Stimulated activated CD4-positive, alpha-beta T cell treated with anti-CD3 and anti-CD28 coated beads, Interleukin-4, amount 100 ng/mL, for 4 hours (primary cell): ENCODE measurements at places on chromosomes 12 and 14.

GRCh38 chr14:86897704-86898513 is 1095.1 kb downstream of the GALC start:
- DNase-seq: no peak

DNA sequence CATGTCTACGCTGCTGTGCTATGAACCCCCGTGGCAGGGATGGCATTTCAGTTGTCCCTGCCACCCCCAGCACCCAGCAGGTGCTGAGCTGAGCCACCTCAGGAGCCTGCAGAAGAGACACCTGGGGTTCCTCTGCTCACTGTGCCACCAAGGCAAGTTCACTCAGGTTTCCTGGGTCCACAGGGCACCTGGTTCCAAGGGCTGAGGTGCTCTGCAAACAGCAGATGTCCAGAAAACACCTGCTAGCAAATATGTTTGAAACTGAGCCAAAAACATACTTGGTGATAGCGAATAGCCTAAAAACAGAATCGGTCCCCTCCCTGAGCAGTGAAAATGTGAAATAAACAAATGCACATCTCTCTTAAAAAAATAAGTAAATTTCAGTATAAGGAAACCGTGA is 35.6 kb upstream of the GPR68 start:
- DNase-seq: no peak

GRCh38 chr12:71730936-71731335 is 23.7 kb upstream of the RAB21 start:
- DNase-seq: no peak

GRCh38 chr12:121404734-121405133 is 4.8 kb downstream of the RNF34 start:
- no peak for DNase-seq

DNA sequence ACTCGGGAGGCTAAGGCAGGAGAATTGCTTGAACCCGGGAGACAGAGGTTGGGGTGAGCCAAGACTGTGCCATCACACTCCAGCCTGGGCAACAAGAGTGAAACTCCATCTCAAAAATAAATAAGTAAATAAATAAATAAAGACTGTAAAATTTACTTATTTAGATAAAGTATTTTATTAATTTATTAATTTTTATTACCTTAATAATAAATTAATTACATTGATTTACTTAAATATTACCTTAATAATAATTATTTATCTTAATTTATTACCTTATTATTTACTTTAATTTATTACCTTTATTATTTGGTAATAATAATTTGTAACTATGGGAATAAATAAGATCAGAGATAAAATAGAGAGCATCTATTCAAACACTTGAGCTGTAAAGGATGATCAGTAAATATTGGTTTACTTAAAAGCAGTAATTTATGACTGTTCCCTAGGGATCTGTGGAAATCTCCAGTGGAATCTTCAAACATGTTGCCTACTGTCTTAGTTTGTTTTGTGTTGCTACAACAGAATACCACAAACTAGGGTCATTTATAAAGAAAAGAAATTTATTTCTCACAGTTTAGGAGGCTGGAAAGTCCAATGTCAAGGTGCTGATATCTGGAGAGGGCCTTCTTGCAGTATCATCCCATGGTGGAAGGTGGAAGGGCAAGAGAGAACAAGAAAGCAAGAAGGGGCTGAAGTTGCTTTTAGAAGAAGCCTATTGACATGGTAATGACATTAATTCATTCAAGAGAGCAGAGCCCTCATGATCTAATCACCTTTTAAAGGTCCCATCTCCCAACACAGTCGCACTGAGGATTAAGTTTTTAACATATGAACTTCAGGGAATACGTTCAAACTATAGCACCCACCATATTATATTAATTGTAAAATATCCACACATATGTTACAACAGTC is 37.1 kb downstream of the SOCS2 start:
- DNase-seq: no peak

DNA sequence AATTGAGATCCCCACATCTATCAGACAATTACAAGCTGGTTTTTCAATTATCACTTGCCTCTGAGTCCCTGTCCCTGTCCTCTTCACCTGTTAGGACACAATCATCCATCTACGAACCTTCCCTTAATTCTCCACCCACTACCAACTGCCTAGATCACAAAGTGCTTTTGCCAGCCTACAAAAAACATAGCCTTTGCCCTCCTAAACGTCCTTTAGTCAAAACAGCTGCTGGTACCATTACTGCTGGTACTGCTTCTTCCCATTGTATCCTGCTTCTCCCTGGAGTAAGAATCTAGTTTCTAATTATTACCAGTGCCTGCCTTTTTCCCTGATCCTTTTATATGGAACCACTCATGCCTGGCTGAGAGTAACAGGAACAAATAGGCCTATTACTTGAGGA is 82.1 kb downstream of the CPNE8 start:
- DNase-seq: no peak

GRCh38 chr12:48424644-48425043 is 47.7 kb upstream of the ANP32D start:
- DNase-seq: no peak

DNA sequence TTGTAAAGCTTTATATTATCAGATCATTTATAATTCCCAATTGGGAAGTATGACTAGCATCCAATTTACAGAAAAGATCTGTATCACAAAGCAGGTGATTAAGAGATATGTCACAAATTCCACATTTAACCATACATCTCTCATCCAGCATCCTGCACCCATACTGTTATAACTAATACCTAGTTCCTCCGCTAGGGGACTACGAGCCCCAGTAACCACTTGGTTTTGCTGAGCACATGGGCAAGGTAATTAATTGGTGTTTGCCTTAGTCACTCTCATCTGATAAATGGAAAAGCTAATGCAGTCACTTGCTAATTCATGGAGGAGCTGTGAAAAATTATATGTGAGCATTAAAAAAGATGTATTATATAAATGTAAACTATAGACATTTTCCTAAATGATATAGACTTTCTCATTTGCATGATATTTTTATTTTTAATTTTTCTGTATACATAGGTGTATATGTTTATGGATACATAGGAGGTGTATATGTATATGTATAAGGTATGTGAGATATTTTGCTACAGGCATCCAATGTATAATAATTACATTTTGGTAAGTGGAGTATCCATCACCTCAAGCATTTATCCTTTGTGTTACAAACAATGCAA is 1031.8 kb downstream of the GALC start:
- DNase-seq: no peak

DNA sequence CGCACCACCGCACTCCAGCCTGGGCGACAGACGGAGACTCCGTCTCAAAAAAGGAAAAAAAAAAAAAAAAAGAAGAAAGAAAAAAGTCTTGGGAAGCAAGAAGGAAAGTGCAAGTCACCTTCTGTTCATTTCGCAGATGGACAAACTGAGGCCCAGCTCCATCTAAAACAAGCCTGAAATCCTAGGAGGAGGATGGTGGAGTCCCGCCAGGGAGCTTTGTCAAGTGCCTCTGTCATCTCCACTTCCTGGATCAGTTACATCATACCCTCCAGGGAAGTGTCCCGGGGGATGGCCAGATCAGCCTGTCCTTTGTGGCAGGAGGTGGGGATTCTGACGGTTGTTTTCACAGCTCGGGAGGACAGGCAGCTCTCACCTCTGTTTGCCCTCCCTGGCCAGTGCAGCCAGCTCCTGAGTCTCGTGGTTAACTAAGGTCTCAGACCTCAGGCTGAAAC is 8.7 kb upstream of the SDSL start:
- no peak for DNase-seq
